ENCODE measurements at places on chromosomes 4 and X. TPM values are rescaled to one million over a fixed set of nuclear protein-coding genes. Genes with fewer than 3 reads are reported as not detected.

MMRN1 gene
- 0.52 TPM for total RNA-seq

ARX gene
- total RNA-seq, result not detected

FAM236B gene
- total RNA-seq, result not detected

PDZD4 gene
- total RNA-seq, result 0.32 TPM

GRCh38 chr4:105208561-105208960, 61.9 kb downstream of the TET2 start:
- no peak for DNase-seq
- peaks cover 18% of the 10 kb centered on the region for H3K36me3 ChIP-seq
- H3K4me1 ChIP-seq, result no peaks in the 10 kb centered on the region
- H3K27me3 ChIP-seq, result no peaks in the 10 kb centered on the region
- no peak overlapping the region for H3K27ac ChIP-seq
- no peak overlapping the region for H3K4me3 ChIP-seq

DNA sequence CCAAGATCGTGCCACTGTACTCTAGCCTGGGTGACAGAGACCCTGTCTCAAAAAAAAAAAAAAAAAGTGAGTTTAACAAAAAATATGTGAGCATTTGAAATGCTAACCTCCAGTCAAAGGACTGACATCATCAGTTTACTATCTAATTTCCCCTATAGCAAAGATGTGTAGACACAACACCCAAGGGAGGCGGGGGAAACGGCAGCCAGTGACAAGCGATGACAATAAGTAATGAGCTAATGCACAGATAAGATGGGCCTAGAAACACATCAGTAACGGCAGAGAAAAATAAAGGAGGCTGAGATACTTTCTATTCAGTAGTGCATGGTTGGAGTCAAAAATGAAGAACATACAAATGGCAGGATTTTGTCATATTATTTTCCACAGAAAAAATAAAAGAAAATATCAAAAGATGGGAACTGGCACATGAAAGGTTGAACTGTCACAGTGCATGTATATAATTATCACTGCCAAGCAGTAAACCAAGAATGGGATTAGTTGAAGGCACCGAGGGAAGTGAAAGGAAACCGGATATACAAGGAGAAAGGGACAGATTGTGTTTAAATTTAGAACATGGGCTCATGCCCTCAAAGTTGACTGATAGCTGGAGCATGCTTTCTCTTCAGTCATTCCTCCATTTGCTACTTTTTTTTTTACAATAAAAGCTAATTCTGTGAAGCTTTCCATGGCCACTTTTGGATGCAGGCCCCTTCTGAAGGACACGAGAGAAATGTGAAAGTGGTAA, 41.8 kb downstream of the IGFBP7 start:
- H3K27me3 ChIP-seq, result peaks cover 5% of the 10 kb centered on the region
- H3K27ac ChIP-seq, result no peak overlapping the region
- DNase-seq, result no peak
- H3K4me1 ChIP-seq, result no peaks in the 10 kb centered on the region
- no peaks in the 10 kb centered on the region for H3K36me3 ChIP-seq

- DNase-seq, result no peak
- no peaks in the 10 kb centered on the region for H3K36me3 ChIP-seq
- H3K4me1 ChIP-seq, result no peaks in the 10 kb centered on the region
- no peaks in the 10 kb centered on the region for H3K27me3 ChIP-seq
- no peak overlapping the region for H3K4me3 ChIP-seq
These were observed 490.7 kb upstream of the PITX2 start for GRCh38 chr4:111113591-111113990.

DNA sequence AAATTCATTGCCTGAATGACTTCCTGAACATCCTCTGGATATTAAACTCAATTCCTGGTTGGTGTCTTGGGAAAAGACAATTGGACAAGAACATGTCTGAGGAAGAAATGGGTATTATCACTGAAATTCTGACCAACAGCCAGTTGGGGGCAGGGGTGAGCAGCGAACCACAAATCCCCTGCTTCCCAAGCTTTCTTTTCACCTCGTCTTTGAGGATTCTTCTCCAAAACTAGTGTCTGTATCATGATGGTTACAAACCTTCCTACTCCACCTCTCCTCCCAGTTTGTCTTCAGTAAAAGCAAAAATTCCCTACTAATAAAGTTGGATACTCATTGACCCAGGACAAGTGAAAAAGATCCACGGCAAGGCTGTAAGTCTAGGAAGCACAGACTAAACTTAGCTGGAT, 48.3 kb upstream of the WDR1 start:
- H3K36me3 ChIP-seq, result no peaks in the 10 kb centered on the region
- H3K4me3 ChIP-seq, result no peak overlapping the region
- no peak overlapping the region for H3K27ac ChIP-seq
- H3K4me1 ChIP-seq, result peaks cover 15% of the 10 kb centered on the region
- H3K27me3 ChIP-seq, result no peaks in the 10 kb centered on the region

GRCh38 chrX:74835566-74835965, 89.7 kb downstream of the NEXMIF start:
- H3K27me3 ChIP-seq, result no peaks in the 10 kb centered on the region
- no peaks in the 10 kb centered on the region for H3K36me3 ChIP-seq
- H3K4me3 ChIP-seq, result no peak overlapping the region
- no peak overlapping the region for H3K27ac ChIP-seq
- DNase-seq, result no peak
